DMS79 (cell line): ENCODE measurements at places on chromosomes 3 and 15.

- DNase-seq = no peak
Measured at GRCh38 chr3:56704706-56705105, 21.6 kb upstream of the TASOR start.

- DNase-seq = no peak
Measured at GRCh38 chr3:172776049-172776717, 25.7 kb downstream of the ECT2 start.

- no peak for DNase-seq
Measured at GRCh38 chr3:129558081-129558771, 15.3 kb downstream of the H1-8 start.

DNA sequence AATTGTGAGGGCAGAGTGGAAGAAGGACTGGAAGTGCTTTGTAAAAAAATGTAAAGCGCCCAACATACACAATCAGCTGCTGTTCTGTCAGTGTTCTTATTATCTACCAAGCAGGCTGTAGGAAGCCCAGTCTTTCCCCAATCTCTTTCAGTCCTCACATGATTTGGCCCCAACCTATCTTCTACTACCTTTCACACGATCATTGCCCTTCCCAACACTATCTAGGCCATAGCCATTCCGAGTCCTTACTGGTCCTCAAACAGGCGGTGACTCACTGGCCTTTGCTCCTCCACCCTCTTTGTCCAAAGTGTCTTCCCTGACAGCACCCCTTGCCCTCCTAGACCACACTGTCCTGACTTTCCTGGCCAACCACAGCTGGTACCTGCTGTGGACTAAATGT lies 861 bp upstream of the RFT1 start:
- DNase-seq = no peak

DNA sequence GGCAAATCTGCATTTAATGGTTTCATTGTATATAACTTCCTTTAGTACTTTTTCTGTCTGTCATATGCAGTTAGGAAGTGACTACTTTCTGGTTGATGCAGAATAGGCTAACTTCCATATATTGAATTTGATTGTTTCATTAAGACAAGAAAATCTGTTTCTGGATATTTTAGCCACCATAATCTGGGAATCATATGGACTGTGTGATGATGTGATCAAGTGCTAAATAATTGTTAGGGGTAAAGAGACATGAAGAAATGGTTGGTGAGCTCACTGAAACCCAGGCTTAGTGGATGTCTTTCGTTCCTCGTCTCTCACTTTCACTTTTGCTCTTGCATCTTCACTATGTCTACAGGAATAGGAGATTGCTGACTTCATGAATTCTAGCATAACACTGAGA lies 3.5 kb upstream of the MNS1 start:
- no peak for DNase-seq

DNA sequence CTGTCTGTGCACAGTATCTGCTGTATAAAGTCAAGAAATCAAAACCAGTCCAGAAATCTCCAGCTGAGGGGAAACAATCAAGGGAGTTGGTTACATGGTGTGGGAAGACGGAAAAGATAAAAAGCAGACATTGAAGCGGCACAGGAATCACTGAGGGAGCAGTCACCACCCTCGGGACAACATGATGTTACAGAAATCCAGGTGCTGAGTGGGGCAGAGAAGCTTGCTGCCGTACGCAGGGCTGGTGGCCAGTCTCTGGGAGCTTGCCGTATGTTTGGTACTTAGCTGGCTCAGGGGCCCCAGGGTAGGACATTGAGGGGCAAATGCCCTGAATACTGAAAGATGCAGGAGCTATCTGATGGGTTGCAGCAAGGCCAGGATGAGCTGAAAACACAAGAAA lies 237.9 kb downstream of the EDEM1 start:
- DNase-seq = no peak

GRCh38 chr3:184145111-184145524 lies 10.0 kb downstream of the EIF2B5 start:
- no peak for DNase-seq

- no peak for DNase-seq
Measured at GRCh38 chr3:180062771-180063170, 26.0 kb upstream of the PEX5L start.

DNA sequence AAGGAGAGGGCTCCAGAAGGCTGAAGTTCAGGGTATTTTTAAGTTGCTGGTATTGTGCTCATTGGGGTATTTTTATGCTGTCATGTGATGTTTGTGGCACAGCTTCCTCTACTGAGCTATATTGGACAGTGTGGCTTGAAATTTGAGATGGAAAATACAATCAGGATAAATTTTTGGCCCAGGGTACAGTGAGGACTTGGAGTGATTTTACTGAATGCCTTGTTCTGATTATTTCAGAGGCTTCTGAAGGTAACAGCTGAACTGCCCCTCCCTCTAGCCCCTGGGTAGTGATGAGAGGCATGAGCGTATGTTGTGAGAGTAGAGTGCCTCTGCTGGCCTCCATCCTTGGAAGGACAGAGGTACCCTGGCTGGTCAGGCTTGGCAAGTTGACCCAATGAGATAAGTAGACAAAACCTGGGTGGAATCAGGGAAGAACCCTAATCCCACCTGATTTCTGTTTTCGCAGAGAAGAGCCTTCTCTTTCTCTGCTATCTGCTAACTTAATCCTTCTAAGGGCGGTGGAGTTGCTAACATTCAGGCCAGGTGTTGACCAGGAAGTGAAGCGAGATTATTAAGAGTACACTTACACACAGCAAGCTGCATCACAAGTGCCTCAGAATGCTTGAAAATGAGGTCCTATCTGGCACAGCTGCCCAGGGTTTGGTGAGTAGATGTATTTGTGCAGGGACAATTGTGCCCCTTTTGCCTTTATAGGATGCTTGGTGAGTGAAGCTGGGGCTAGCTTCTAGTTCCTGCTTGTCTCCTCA lies 98.1 kb upstream of the CLSTN2 start:
- peak; percentile 64 for DNase-seq

DNA sequence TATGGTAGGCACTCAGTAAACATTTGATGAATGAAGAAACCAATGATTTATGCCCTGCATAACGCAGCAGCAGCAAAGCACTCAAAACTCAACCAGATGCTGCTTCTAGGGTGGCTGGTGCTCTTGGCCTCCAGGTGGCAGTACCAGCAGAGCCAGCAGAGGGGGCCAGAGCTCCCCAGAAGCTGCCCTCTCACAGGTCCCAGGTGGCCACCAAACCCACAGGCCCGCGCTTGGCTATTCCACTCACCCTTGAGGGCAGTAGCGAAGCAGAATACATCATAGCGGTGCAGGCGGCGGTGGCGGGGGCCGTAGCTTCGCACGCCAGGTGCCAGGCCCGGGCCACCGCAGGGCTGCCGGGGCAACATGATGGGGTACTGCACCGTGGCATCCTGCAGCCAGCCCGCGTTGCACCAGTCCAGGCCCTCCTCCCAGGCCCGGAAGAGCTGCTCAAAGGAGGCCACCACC lies 16.6 kb downstream of the HAPLN3 start:
- DNase-seq = no peak

GRCh38 chr3:127745656-127746399 lies 73.1 kb downstream of the ABTB1 start:
- no peak for DNase-seq

GRCh38 chr15:28921919-28922706 lies 36.3 kb downstream of the APBA2 start:
- DNase-seq = no peak

GRCh38 chr3:46695962-46696894 lies 2.7 kb upstream of the ALS2CL start:
- DNase-seq = no peak

DNA sequence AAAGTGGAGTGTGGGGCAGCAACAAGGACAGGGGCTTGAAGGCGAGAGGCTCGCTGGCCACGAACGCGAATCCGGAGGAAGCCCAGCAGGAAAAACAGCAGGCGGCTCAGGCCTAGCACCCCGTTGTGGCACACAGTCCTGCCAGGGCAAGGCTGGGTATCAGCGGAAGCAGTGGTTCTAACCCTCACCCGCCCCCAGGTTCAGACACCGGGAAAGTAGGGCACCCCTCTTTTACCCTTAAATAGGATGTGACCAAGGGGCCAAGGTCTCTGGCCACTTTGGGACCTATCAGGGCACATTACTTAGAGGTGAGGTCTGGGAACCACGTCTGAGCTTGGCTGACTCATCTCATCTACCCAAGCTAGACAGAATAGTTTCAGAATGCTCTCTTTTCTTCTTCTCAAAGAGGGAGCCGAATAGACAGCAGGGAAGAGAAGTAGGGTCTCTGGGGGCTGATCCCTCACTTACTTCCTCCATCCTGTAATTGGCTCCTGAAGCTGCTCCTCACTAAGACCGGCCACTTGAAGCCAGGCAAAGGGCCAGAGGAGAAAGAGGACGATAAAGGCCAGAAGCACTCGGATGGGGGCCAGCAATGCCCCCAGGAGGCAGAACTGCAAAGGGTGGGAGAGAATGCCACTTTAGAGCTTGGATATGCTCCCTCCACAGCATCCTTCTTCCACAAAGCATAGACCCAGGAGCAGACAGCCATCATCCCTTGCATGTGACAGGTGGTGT lies 1.7 kb downstream of the LPCAT4 start:
- DNase-seq = no peak

- no peak for DNase-seq
Measured at GRCh38 chr3:62036726-62037125, 336.6 kb downstream of the FEZF2 start.

- DNase-seq = no peak
Measured at GRCh38 chr3:43369404-43370292, 83.3 kb downstream of the SNRK start.

- no peak for DNase-seq
Measured at GRCh38 chr3:30988769-30989168, 94.3 kb upstream of the GADL1 start.

- DNase-seq = no peak
Measured at GRCh38 chr15:88538972-88539371, 7.5 kb downstream of the DET1 start.

- DNase-seq = no peak
Measured at GRCh38 chr3:42090973-42091731, at the start of gene TRAK1. Gene TRAK1, plus strand, starts transcription at chr3:42091357. Its CDS starts 113 bp downstream, at chr3:42091470.

GRCh38 chr3:51243924-51244323 lies 141.2 kb upstream of the MANF start:
- DNase-seq = no peak

DNA sequence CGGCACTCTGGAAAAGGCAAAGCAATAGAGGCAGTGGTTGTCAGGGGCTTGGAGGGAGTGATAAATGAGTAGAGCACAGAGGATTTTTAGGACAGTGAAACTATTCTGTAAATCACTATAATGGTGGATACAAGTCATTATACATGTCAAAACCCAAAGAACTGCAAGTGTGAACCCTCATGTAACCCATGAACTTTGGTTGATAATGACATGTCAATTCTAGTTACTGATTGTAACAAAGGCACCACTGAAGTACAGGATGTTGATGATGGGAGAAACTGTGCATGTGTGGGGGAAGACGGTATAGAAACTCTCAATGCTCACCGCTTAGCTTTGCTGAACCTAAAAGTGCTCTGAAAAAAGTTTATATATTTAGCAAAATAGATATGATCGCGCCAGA lies 36.0 kb downstream of the BTLA start:
- DNase-seq = no peak

DNA sequence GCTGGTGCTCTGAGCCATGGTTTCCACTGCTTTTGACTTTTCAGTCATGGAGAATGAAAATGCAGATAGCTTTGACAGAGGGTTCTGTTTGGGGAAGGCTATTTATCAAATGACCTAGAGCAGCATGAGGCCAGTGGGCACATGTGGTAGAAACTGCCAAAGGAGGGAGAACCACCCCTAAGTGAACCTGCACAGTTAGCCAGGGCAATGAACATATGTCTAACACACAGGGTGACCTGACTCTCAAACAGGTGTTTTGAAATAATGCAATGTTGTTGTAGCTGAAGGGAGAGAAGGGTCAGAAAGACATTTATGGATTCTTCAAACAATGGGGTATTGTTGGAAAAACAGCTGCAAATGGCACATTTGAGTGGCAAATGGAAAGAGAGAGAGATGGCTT lies 174.4 kb upstream of the FAM3D start:
- DNase-seq = no peak

DNA sequence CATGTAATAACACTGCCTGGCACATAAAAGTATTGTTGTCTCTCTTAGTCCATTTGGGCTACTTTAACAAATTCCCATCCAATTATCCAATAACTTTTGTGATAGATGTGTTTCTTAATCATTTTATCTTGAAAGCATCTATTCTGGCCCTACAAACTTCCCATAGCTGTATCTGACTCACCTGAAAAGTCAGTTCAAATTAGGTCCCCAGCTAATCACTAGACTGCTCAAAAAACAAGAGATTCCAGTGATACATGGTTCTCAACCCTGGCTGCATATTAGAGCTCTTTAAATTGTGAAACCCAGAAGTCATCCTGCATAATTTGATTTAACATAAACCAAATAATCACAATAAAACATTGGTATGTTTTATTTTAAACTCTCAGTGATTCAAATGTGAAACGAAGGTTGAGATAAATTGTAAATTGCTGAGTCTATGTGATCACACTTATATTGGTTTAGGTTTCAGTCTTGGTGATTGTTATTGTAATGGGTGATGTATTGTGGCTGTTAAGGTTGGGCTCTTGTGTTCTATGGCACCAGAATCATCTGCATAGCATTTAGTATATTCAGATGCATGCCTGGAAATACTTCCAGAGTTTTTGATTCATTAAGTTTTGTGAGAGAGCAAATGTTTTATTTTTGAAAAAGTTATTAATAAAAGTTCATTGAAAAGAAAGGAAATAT lies 268.9 kb upstream of the KCNMB2 start:
- no peak for DNase-seq

DNA sequence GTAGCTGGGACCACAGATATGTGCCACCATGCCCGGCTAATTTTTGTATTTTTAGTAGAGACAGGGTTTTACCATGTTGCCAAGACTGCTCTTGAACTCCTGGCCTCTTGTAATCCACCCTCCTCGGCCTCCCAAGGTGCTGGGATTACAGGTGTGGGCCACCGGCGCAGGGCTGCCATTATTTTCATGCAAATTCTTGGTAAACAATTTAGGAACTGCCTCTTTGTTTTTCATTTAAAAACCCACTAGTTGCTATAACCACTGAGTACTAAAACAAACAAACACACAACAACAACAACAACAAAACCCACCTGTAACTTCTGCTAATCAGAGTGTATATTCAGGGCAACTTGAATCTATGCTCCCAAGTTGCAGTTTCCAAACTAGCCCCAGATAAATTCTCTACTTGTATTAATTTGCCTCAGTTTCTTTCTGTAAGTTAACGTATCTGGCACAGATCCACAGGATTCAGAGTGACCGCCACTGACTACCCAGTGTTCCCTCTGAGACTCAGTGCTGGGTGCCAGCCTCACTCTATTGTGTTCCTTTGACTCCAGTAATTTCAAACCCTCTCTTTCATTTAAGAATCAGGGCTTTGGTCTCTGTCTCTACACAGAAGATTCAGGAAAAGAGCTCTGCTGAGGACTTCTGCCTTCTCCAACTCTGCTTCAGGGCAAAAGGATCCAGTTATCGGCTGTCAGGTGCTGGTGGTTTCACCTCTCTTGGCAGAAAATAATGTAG lies 18.6 kb upstream of the ZNF710 start:
- no peak for DNase-seq

GRCh38 chr15:64681424-64682024 lies 93.9 kb downstream of the RBPMS2 start:
- no peak for DNase-seq

DNA sequence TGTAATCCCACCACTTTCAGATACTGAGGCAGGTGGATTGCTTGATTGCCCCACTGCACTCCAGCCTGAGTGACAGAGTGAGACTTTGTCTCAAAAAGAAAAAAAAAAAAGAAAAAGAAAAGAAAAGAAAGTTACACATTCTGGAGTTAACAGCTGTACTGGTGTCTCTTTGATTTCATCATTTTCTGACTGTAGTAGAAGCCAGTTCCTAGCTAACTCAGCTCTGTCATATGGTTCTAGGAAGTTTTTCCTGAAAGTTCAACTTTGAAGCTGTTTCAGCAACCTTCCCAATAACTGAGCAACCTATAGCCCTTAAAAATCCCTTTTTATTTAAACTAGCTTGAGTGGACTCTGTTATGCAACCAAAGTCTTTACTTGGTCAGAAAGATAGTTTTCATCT lies 104.6 kb upstream of the STRIT1 start:
- DNase-seq = no peak
